AG09309 (cell line): ENCODE measurements at places on chromosomes 3 and 15.

DNA sequence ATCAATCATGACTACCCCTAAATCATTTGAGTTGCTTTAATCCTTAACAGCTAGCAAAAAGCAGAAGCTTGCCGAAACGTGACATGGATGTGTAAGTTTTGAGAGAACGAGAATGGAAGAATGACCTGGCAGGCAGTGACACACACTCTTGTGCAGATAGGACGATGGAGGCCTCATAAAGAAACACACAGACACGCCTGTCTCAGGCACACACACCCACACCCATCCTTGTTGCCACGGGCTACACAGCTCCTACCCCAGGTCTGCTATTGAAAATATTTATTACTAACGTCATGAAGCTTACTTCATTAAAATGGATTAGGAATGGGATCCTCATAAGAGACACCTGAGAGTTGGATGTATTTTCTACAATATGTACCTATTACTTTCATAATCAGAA lies 8.5 kb downstream of the MYO5C start:
- no peak for DNase-seq

- DNase-seq = no peak
Observed at GRCh38 chr3:65291448-65292125, 603.8 kb upstream of the ADAMTS9 start.

GRCh38 chr15:39685999-39686613 lies 96.5 kb downstream of the FSIP1 start:
- DNase-seq = no peak

- DNase-seq = no peak
Observed at GRCh38 chr15:101052681-101053121, 133.5 kb downstream of the LRRK1 start.

GRCh38 chr15:76398317-76399104 lies 61.9 kb downstream of the ISL2 start:
- DNase-seq = no peak

DNA sequence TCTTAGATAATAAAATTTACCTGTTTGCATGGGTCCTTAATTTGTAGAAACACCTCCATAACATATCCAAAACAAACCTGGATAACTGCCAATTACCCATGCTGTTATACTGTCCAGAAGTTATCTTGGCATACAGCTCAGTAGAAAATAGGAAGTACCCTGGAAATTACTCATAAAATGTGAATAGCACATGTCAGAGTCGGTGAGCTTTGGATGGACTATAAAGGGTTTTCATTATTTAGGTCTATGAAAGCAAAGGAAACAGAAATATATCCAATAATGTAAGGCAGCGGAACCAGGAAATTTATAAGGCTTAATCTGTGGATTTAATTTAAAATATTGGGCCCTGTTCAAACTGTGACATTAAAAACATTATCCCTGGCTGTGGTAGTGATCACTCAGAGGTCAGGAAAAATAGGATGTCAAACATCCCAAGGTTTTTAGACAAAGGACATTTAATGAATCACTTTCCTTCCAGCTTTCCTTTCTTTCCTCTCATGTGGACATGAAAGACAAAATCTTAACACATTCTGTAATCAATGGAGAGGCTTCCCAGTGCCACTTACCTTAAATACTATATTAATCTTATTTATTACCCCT lies 459.0 kb upstream of the DPH6 start:
- DNase-seq = no peak

DNA sequence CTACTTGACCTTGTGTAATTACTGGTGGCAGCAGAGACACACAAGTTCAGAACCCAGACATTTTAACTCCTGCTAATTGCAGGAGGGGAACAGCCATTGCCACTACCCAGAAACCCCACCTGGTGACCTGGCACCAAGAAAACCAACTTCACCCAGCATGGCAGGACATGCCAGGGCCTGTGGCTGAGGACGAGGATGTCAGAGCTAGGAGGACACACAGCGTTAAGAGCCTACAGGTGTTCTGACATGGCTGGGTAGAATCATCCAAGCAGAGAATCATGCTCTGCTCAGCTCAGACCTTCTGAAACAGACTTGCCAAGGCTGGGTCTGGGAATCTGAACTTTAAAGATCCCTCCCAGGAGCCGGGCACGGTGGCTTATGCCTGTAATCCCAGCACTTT lies 11.7 kb upstream of the SPATA12 start:
- DNase-seq = no peak

DNA sequence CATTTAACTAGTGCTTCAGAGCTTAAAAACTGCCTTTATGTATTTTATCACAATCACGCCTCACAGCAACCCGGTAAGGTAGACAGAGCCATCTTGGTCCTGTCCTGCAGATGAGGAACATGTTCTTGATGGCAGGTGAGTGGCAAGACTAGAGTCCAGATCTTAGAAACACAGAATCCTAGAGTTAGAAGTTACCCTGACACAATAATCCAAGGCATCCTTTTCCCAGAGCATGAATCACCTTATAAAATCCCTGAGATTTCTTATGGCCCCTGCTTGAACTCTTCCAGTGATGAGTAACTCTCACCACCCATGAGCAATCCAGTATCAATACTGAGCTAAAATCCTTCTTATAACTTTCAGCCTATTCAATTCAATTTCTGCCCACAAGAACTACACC lies 16.9 kb downstream of the POPDC2 start:
- peak; percentile 52 for DNase-seq

GRCh38 chr3:122405015-122405414 lies 10.8 kb downstream of the WDR5B start:
- DNase-seq = no peak

DNA sequence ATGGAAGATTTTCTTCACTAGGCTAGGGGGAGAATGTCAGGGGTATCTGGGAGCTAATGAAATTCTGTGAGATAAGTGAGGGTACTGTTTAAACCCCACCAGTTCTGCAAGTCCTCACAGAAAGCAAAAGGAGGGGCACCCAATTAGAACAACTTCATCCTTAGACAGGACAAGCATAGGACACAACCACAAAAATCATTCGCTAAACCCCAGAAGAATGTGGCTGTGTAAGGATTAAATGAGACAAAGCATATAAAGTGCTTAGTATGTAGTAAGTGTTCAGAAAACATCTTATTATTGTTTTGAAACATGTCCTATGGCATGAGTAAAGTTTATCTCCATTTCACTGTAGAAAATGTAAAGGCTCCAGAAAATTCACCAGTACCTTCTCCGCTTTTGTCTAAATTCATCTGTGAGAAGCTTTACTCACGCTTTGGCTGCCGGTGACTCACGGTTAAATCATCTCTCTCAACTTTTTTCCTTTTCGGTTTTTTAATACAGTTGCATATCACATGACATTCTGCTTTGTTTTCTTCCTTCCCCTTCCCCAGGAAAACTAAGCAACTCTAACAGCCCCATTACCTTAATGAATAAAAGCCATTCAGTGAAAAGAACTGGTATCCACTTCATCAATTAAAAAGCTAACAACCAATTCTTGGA lies 1.7 kb downstream of the CLRN1 start:
- DNase-seq = peak; percentile 10

GRCh38 chr3:193149998-193150397 lies 91.0 kb upstream of the PLAAT1 start:
- no peak for DNase-seq

DNA sequence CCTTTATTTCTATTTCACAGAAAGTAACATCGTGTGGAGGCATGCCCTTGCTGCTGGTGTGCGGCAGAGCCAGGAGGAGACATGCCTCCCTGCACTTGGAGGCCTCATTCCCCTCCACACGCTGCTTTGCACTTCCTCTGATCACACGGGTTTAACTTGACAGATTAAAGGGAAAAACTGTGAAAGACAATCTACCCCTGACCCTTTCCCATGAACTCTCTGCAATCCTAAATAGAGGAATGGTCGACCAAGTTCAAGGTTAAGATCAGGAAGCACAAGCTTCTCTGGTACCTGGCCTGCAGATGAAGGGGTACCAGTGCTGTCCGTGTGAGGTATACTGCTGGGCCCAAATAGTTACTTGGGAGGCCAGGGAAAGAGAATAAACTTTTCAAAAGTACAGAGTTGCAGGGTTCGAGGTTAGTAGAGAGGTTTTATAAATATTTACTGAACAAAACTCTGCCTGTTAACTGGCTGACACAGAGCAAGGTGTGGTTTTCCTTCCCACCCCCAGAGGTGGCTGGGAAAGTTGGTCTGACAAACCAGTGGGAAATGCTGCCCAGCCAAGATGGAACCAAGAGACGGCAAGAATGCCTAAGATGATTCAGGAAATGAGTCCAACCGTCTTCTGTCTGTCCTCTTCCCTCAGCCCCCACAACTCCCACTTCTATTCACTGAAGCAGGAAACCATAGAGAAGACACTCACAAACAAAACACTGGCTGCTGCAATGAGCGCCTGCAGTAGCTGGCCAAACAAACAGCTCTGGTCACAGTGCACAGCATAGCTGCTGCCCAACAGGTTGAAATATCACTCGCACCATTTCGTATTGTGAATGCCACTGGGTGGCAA lies 79.6 kb downstream of the IGF2BP2 start:
- DNase-seq = peak; percentile 52

DNA sequence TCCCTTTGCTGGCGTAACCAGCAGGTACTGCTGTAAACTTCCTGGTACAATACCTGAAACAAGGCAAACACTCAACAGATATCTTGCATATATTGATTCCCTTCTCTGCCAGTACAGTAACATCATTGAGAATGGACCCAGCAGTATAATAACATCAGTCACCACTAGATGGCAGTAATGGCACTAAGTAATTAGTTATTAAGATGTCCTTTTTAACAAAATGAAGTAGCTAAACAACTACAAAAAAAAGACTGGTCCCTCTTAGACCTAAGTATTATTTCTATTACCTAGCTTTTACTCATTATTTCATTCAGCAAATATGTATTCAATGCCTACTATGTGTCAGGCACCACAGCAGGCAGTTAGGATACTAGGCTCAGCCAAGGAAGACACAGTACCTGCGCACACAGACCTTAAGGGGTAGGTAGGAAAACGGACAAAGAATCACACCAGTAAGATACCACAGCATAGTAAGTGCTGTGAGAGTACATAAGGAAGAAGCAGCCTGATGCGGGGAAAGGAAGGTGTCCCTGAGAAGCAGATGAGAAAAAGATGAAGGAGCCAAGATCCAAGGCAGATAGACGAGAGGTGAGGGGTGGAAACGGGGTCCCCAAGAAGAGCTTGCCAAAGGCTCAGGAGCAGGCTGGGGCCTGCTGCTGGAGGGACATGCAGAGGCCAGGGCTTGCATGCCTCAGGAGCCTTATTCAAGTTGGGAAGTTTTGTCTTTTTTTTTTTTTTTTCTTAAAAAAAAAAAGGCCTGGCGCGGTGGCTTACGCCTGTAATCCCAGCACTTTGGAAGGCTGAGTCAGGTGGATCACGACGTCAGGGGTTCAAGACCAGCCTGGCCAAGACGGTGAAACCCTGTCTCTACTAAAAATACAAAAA lies 102.7 kb upstream of the CHD2 start:
- no peak for DNase-seq

DNA sequence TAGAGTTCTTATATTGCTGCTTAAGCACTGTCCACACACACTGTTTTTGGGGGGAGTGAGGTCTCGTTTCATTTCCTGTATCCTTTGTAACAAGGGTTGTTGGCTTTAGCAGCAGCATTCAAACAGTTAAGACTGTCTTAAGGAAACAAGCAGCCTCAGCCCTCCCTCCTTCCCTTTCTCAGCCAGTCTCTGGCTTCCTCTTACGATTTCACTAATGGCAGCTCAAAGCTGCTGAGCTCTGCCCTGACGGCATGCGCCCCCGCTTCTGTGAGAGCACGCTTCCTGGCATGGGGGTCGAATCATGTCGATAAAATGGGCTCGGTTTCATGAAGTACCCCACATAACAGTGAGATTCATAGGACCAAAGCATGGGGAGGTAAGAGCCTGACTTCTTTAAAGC lies 105.0 kb downstream of the KLHL25 start:
- DNase-seq = no peak

DNA sequence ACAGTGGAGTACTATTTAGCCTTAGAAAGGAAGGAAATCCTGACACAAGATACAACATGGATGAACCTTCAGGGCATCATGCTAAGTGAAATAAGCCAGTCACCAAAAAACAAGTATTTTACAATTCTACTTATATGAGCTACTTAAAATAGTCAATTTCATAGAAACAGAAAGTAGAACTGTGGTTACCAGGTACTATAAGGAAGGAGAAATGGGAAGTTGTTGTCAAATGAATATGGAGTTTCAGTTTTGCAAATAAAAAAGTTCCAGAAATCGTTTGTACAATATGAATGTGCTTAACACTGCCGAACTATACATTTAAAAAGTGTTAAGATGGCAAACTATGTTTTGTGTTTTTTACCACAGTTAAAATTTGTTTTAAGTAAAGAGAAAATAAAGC lies 26.8 kb downstream of the TRANK1 start:
- no peak for DNase-seq

DNA sequence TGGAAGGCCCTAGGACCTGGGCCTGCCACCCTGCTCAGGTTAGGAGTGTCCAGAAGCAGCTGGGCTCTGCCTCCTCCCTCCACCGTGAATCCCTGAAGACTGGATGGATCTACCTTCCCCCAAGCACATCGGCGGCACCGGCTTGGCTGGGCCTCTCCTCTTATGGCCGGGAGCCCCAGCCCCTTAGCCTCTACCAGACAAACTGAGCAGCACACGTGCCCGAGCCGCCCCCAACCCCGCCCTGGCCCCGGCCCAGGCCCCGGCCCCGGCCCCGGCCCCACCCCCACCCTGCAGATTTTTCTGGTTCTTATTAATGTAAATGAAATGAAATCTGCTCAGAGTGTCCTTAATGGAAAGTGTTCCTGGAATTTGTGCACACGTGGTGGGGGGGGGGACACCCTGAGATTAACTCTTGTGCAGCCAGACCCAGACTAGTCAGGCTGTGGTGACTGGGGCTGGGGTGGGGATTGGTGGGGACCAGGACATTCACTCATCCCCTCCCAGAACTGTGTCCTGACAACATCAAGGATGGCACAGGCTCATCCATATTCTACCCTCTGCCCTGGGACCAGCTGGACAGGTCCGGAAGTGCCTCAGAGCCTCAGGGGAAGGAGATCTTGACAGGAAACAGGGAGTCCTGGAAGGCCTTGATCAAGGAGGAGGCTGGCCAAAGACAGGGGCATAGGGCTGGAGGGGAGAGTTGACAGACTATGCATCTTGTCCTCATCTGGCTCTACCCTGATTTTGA lies 30.9 kb upstream of the SEMA3F start:
- DNase-seq = no peak

- no peak for DNase-seq
Observed at GRCh38 chr3:143234526-143234925, 115.0 kb downstream of the CHST2 start.

GRCh38 chr3:18988614-18989229 lies 159.6 kb upstream of the KCNH8 start:
- no peak for DNase-seq

GRCh38 chr15:60740787-60741354 lies 261.9 kb upstream of the ICE2 start:
- DNase-seq = peak; percentile 76

- DNase-seq = peak; percentile 33
Observed at GRCh38 chr15:69609176-69609575, 156.6 kb downstream of the RPLP1 start.

GRCh38 chr15:39363761-39364586 lies 216.9 kb upstream of the THBS1 start:
- DNase-seq = no peak

GRCh38 chr3:10516544-10517452 lies 11.4 kb upstream of the ATP2B2 start:
- DNase-seq = no peak
